Activated CD4-positive, alpha-beta T cell treated with anti-CD3 and anti-CD28 coated beads, Interleukin-2, Interleukin-6, amounts not matched to agents 100 ng/mL and 50 ng/mL, durations not matched to agents 16 hours and 8 hours (primary cell): ENCODE measurements at places on chromosomes 4 and X.

DNA sequence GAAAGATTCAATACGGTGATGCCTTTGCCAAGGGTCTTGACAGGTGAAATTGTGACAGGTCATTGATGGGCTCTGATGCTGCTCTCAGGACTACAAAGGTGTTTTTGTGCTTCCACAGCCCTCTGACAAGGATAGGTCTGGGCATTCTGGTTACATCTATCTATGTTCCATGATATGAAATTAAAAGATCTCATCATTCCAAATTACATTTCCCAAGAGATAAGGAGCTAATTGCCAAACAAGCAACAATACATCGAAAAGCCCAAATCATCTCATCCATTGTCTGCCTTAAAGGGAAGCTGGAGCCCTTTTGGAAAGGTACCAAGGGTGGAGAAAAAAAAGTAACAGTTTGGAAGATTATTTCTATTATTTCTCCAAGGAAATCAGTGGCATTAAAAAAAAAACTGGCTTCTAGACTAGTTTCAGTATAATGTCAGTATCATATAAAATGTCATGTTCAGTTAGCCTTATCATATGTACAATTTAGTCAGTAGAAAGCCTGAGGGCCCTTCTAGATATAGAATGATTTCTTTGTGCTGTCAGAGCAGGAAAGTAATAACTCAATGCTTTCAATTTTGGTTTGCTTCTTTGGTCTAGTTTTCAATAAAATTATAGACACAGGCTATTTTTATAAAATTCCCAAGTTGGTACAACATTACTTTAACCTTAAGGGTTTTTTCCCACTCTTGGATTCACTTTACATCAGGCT, 224.5 kb upstream of the GPRIN3 start:
- DNase-seq = no peak

GRCh38 chrX:111041018-111041462, 55.0 kb upstream of the PAK3 start:
- DNase-seq = peak; percentile 16

DNA sequence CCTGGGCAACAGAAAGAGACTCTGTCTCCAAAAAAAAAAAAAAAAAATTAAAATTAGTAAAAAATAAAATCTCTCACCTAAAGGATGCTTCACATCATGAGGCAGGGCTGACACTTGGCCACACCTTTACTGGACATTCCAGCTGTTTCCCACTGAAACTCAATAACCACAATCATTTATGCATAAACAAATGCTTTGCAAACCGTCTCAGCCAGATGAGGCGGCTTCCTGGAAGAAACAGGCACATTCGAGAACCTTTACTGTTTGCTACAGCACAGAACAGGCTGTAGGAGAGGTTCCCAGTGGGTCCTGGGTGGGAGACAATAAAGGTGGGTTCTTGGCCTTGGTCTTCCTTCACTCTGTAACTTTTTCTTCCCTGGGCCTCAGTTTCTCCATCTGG, 10.9 kb upstream of the TBC1D14 start:
- DNase-seq = peak; percentile 65

GRCh38 chr4:10124167-10124930, 7.8 kb upstream of the WDR1 start:
- DNase-seq = no peak
